Stimulated activated CD4-positive, alpha-beta T cell treated with anti-CD3 and anti-CD28 coated beads, Interleukin-2, amount 100 ng/mL, for 4 hours (primary cell): ENCODE measurements at places on chromosomes 1 and 21.

GRCh38 chr21:32747396-32747795 is 19.6 kb upstream of the SYNJ1 start:
- no peak for DNase-seq

- DNase-seq, result no peak
These were observed 26.6 kb downstream of the DOP1B start for GRCh38 chr21:36183144-36183795.

- DNase-seq, result no peak
These were observed 53.5 kb downstream of the GLIS1 start for GRCh38 chr1:53685272-53686051.

- DNase-seq, result no peak
These were observed 4.4 kb upstream of the ADAMTS1 start for GRCh38 chr21:26849428-26850115.

GRCh38 chr1:21702780-21703179 is 33.6 kb upstream of the RAP1GAP start:
- DNase-seq, result no peak

DNA sequence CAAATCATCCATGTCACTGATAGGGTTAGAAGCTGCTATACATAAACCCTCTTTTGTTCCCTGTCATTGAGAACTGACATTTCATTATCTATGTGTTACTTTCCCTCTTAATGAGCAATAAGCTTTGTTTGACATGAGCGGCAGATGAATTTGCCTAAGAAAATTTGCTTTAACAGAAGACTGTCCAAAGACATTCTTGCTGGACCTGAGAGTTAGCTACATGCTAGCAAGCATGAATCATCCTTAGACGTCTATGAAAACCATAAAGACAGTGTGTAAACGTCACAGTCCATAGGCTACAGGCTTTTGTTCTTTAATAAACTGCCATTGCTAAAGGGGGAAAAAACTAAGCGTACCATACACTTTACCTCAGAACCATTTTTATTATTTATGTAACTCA is 73.1 kb downstream of the TNFSF4 start:
- no peak for DNase-seq

- DNase-seq, result no peak
These were observed 7.1 kb upstream of the GADD45A start for GRCh38 chr1:67677930-67678329.

- DNase-seq, result no peak
These were observed 12.6 kb upstream of the PPM1J start for GRCh38 chr1:112727716-112728115.

GRCh38 chr1:213425376-213426030 is 374.5 kb downstream of the RPS6KC1 start:
- DNase-seq, result no peak

- DNase-seq, result no peak
These were observed 9.9 kb downstream of the CLCA1 start for GRCh38 chr1:86478416-86479156.

- no peak for DNase-seq
These were observed 18.3 kb downstream of the TARBP1 start for GRCh38 chr1:234460652-234461051.

- DNase-seq, result no peak
These were observed 166.0 kb upstream of the C8B start for GRCh38 chr1:57131701-57132394.

GRCh38 chr1:33634806-33635205 is 162.4 kb downstream of the ZSCAN20 start:
- DNase-seq, result no peak
